ENCODE measurements at places on chromosomes 1 and 21.

GRCh38 chr21:33661146-33661545 lies 18.8 kb downstream of the ITSN1 start:
- DNase-seq, result no peak

GRCh38 chr1:187032982-187033692 lies 204.4 kb downstream of the PLA2G4A start:
- no peak for DNase-seq

- DNase-seq, result no peak
These were observed 4.9 kb downstream of the RASSF5 start for GRCh38 chr1:206512058-206512850.

- peak; percentile 90 for DNase-seq
These were observed 126.7 kb upstream of the KIAA0040 start for GRCh38 chr1:175319112-175319911.

DNA sequence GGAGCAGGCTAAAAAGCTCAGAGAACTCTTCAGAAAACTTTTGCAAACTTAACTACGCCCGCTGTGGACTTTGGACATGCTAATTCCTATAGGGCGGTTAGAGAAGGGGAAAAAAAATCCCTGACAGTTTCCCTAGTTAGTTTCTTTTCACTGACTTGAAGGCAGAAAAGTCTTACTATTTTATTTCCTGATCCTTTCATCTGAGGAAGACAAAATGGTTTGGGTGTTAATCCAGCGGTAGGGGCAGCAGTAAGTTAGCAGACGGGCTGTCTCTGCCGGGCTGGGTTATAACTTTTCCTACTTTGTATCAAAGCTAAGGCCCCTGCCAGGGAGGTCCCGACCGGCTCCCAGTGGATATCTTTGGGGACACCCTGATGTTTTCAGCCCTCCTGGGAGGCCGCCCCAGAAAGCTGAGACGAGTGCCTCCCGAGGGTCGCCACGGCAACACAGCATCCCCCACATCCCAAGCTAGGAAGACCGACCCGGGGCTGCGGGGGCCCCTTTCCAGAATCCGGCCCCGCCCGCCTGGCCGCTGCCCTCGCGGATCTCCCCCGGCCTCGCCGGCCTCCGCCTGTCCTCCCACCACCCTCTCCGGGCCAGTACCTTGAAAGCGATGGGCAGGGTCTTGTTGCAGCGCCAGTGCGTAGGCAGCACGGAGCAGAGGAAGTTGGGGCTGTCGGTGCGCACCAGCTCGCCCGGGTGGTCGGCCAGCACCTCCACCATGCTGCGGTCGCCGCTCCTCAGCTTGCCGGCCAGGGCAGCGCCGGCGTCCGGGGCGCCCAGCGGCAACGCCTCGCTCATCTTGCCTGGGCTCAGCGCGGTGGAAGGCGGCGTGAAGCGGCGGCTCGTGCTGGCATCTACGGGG lies 162.6 kb downstream of the RUNX1 start:
- peak; percentile 77 for DNase-seq

- DNase-seq, result no peak
These were observed 25.6 kb downstream of the NUP133 start for GRCh38 chr1:229482511-229482910.

DNA sequence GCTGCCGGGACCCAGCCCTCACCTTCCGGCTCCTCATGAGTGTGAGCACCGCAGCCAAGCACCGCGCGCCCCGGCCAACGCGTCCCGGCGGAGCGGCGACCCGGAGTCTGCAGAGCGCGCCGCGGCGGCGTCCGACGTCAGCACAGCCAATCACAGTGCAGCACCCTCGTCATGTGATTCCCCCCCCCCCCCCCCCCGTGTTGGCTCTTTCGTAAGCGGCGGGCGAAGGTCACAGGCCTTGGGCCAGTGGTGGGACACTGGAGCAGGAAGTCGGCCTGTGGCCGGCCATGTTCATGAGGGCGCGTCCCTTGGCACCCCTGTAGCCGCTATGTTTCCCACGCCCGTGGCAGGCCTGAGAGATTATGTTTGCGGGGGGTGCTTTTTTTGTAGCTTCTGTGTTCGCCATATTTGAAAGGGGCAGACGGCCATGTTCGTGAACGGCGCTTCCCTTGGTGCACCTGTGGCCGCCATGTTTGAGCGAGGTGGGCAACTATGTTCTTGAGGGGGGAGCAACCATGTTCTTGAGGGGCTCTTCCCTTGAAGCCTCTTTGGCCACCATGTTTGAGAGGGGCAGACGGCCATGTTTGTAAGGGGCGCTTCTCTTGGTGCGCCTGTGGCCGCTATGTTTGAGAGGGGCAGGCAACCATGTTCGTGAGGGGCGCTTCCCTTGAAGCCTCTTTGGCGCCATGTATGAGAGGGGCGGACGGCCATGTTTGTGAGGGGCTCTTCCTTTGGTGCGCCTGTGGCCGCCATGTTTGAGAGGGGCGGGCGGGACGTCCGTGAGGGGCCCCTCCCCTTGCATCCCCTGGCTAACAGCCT lies at the start of gene C1orf174:
TSS of gene C1orf174 (minus strand) at position 123 of the 819 bp plus-strand sequence. CDS start at position 37, 86 bp downstream.
- peak; percentile 99 for DNase-seq

GRCh38 chr1:211135342-211135950 lies 1.5 kb upstream of the KCNH1 start:
- DNase-seq, result no peak

GRCh38 chr1:25952841-25953401 lies 44.9 kb downstream of the PAFAH2 start:
- no peak for DNase-seq

GRCh38 chr1:83961571-83962295 lies 37.2 kb downstream of the TTLL7 start:
- DNase-seq, result no peak

- peak; percentile 83 for DNase-seq
These were observed 5.9 kb downstream of the CLCA2 start for GRCh38 chr1:86429835-86430234.

DNA sequence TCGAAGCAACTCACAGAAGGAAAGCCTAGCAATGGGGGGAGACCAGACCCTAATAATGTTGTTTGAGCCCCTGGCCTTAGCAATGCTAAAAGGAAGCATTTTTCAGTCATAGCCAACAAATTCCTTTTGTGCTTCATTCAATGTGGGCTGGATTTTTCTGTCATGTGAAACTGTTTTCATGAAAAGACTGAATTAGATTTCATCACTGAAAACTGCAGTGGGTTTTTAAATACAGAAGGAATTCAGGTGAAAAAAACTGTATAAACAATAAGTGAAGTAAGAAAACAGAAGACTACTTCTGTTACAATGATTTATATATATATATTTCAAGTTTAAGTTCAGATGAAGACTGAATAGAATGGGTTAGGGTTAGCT lies 204.8 kb downstream of the SMYD3 start:
- DNase-seq, result no peak

GRCh38 chr1:112558634-112559033 lies 49.9 kb downstream of the WNT2B start:
- no peak for DNase-seq

DNA sequence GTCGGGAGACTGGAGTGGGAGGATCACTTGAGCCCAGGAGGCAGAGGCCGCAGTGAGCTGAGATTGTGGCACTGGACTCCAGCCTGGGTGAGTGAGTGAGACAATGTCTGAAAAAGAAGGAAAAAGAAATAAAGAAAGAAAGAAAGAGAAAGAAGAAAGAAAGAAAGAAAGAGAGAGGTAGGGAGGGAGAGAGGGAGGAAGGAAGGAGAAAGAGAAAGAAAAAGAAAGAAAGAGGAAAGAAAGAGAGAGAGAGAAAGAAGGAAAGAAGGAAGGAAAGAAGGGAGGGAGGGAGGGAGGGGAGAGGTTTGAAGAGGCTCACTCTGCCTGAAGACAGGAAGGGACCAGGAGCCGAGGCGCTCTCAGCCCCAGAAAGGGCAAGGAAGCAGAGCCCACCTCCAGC lies 4.8 kb upstream of the TCP10L start:
- DNase-seq, result no peak

- DNase-seq, result no peak
These were observed 326.1 kb upstream of the BEND5 start for GRCh38 chr1:49102752-49103151.

- DNase-seq, result peak; percentile 62
These were observed 33.5 kb upstream of the C1orf53 start for GRCh38 chr1:197868751-197869489.

- DNase-seq, result no peak
These were observed 52.2 kb upstream of the CNN3 start for GRCh38 chr1:94979131-94979530.

- DNase-seq, result peak; percentile 37
These were observed 38.2 kb upstream of the TARDBP start for GRCh38 chr1:10973956-10974881.

- DNase-seq, result no peak
These were observed 43.2 kb downstream of the LUZP1 start for GRCh38 chr1:23125489-23125888.

- no peak for DNase-seq
These were observed 465.2 kb downstream of the NCAM2 start for GRCh38 chr21:21463456-21463855.

All from osteoblast (primary cell).